C1 segment of cervical spinal cord (tissue), 14 donors: ENCODE measurements at places on chromosomes 3 and 15.

DNA sequence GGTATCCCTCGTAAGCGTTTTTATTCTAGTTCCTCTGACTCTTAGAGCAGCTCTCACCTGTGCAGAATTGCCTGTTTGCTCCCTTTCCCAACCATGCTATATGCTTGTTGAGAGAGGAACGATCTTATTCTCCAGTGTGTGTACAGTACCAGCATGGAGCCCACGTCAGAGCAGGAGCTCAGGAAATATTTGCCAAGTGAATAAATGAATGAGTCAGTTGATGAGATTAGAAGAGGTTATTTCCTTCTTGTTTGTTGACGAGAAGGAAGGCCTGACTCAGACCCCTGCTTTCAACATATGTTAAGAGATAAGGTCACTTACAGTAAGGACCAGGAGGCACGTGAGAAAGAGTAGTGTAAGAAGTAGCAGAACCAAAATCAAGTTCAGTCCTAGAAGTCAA, 106.3 kb upstream of the ABHD17C start:
- no peak for DNase-seq

- no peak for DNase-seq
Observed at GRCh38 chr3:18810306-18810661, 338.0 kb upstream of the KCNH8 start.

DNA sequence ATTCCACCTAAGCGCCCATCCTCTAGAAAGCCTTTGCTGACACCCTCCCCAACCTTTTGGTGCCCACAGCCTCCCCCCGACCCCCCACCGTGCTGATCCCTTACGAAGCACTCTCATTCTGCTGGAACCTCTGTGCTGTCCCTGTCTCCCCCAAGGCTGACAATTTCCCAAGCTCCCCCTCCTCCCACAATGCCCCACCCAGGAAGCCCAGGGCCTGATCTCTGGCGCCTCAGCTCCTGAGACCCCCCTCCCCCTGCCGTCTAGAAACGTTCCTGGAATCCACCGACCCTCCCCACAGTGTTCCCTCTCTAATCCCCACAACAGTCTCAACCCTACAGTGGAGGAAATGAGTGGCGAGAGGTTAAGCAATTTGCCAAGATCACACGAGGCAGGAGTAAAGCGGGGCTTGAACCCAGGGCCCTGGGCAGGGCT, 18.3 kb downstream of the MYL3 start:
- DNase-seq, result no peak

GRCh38 chr15:99430881-99431401, 134.8 kb upstream of the MEF2A start:
- no peak for DNase-seq

DNA sequence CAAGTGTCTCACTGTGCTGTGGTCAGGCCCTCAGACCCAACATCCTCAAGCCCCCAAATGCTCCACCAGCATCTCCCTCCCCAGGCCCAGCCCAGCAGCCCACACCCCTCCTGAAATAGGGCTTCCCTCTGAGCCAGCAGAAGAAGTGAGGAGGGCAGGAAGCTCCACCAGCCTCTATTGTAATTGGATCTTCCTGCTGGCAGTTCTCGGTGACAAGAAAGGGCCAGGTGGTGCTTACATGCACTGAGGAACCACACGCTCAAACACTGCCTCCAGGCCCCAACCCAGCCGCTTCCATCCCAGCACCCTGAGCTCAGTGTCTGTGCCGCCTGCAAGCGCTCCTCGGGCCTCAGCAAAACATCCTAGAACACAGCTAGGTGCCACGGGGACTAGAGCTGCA, 96.7 kb downstream of the ATP10A start:
- DNase-seq, result no peak

DNA sequence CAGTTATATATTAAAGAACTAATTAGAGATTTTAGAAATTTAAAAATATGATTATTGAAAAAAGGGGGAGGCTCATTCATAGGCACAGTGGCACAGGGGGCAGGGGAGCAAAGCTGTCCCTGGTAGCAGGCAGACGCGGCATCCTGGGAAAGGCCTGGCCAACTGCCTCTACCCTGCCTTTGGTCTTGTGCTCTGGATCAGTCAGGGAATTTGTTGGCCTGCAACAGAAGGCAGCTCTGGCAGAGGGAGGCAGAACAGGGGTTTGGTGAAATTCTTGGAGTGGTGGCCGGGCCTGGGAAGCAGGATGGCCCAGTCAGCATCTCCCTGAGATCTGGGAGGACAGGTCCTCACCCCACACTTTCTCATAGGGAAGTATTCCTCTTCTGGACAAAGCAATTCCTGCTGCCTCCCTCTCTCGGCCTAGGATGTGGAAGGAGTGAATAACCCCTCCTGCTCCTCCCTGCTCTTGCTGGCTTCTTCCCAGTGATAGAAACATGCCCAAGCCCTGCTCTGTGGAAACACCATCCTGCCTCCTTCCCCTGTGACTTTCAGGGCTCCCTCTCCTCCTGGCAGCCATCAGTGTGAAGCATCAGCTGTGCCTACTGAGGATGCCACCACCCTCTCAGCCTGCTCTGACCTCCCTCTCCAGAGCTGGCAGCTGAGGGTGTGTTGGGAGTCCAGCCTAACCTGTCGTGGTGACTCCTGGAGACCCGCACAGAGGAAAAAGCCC, 26.9 kb downstream of the PRR20G start:
- no peak for DNase-seq

- DNase-seq, result no peak
Observed at GRCh38 chr3:75260-75659, 121.3 kb upstream of the CHL1 start.

DNA sequence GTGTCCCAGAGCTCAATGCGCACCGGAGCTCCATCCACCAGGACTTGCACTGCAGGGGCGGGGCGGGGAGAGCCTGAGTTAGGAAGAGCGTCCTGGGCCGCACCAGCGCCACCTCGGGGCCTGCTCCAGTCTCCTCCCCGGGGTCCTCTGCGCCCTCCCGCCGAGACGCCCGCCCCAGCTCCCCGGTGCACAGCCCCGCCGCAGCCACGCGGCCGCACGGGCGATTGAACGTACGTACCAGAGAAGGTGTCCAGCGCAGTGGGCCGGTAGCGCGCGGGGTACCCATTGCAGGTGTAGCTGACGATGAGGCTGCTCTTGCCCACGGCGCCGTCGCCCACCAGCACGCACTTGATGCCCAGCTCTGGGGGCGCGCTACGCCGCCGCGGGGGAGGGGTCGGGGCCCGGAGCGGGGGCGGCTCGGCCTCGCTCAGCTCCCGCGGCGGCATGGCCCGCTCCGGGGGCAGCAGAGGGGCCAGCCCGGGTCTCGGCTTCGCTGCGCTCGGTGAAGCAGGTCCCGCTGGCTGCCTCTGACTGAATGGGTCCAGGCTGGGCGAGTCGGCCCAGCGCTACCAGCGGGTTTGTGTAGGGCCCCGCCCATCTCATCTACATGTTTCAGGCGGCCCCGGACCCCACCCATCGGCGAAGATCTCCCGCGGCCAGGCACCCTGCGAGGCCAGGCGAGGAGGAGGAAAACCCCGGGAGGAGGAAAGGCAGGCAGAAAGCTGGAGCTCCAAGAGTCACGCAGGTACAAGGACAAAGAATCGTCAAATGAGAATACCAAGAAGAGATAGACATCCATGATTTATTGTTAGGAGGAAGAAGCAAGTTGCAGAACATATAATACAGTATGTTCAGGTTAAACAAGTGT, at the start of gene RHOV:
RHOV (minus strand) TSS at position 541 of the 868 bp plus-strand sequence; CDS start at position 446, 95 bp downstream.
- no peak for DNase-seq

DNA sequence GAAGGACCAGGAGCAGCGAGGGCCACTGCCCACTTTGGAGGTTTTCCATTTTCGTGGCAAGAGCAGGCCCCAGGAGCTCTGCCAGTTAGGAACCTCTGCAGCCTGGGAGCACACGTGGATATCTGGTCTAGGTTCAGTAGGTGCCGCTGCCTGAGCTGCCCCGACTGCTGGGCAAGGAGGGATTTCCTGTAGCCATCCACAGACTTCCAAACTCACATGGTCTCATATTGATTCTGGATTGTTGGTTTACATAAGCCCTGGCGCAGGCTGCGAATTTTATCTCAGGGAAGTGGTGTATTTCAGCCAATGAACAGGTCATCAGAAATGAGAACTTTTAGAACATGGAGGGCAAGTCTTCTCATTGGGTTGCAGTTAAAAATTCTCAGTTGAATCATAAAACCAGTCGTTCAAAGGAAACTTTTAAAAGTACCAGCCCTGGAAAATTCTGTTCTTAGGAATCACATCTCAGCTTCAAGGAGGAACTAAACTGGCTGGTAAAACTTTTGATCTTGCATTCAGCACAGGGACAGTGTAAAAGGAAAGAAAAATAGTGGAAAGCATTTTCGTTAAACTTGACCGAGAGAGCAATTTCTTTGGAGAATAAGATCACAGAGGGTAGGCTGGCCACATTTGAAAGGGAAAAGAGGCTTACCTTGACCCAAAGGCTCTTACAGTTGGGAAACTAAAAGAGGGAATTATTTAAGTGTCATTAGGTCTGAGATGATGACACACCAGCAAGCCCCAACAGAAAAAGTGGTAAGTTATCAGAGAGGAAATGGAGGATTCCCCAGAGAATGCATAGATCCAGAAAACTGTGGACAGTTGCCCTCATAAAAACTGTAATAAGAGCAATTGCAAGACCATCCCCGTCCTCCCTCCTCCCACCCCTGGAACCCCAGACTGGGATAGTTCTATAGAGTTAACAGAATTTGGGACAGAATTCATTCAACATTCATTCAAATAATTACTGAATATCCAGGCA, 6.4 kb upstream of the RTP3 start:
- no peak for DNase-seq

- no peak for DNase-seq
Observed at GRCh38 chr15:87746333-87746732, 510.2 kb downstream of the NTRK3 start.

- no peak for DNase-seq
Observed at GRCh38 chr15:56249092-56249491, 5.4 kb upstream of the RFX7 start.

DNA sequence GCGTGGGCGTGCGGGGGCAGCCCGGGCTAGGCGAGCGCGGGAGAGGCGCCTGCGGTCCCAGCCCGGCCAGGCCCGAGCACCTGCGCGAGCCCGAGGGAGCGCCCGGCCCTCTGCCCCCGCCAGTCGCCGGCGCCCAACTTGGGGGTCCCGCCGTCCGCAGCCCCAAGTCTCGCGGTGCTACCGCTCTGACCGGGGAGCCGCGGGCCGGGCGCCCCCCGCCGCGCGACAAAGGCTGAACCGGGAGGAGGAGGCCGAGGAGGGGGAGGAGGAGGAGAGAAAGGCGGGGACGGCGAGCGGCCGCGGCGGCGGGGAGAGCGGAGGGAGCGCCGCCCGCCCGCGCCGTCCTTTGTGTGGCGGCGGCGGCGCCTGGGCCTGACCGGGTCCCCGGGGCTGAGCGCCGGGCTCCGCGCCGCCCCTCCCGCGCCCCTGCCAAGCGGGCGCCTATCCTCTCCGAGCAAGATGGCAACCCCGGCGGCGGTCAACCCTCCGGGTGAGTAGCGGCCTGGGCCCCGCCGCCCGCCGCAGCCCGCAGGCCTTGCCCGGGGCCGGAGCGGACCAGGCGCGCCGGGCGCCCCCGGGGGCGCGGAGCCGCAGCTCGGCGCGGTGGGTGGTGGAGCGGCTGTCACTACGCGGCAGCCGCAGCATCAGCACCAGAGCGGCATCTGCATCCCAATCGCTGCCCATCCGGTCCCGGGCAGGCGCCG, at the start of gene ARNT2:
ARNT2 (plus strand) TSS at position 326 of the 704 bp plus-strand sequence; CDS start at position 460, 134 bp downstream.
- no peak for DNase-seq

- DNase-seq, result no peak
Observed at GRCh38 chr15:44159492-44159891, 35.6 kb downstream of the FRMD5 start.

DNA sequence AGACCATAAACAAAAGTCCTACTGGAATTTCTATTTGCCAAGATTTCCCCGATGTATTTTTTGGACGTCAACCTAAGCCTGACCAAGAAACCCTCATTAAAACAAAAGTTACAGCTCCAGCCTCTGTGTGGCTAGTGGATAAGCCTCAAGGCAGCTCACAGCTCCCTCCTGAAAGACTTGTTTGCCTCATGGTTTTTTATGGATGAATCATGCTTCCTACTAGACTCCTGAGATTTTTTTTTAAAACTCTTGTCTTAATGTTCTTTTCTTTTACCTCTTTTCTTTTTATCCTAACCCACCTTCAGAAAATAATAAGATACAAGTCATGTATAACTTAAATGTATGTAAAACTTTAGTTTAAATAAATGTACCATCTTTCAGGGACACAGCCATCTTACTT, 52.4 kb downstream of the SUCNR1 start:
- DNase-seq, result no peak

DNA sequence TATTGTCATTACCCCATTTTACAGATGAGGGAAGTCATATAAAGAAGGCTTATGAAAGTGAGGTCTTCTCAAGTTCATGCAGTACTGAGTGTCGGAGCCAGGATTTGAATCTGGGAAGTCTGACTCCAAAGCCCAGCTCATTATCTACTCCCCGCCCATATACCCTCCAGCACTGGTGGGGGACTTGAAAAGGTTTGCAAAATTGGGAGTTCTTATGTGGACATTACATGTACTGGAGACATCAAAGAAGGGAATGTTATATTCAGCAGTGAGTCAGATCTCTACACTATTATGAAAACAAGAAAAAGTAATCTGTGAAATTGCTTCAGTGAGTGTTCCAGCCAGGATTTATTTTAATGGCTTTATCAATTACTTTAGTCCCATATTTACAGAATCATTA, 185.2 kb upstream of the CADPS start:
- no peak for DNase-seq

- DNase-seq, result no peak
Observed at GRCh38 chr3:185561374-185561943, 9.1 kb upstream of the LIPH start.

DNA sequence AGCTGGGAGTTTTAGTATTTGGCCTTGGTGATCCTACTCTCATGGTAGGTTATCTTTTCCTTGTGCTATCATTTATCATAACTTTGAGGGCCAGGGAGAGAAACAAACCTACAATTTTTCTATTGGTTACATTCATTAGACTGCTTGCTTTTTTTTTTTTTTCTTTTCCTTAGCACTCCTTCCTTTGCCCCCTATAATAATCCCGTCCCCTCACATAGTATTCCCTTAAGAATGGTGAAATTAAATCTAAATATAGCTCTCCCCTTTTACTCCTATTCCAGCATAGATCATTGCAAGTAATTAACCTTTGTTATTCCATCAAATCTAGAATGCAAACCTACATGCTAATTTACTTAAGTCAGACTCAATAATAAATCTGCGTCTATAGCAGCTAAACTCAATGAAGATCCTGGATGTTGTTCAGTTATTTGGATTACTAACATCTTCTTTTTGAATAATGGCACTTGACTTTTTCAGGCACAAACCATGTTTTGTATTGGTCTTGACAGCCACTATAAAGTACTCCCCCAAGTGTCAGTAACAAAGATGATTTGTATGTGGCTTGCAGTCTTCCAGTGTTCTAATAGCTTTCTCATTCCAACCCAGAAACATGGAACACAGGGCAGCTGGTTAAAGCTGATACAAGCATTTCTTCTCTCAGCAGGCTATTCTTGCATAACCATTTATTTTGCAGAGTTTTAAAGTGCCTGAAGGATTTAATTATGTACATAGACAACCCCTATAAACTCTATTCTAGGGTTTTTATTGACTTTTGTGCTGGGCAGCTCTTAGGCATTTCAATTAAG, 420.6 kb downstream of the MECOM start:
- DNase-seq, result no peak

- DNase-seq, result no peak
Observed at GRCh38 chr3:53073553-53074365, 27.9 kb upstream of the SFMBT1 start.
